HFFc6 (cell line): ENCODE measurements at places on chromosomes 3 and 15. TPM values are rescaled to one million over a fixed set of nuclear protein-coding genes. Genes with fewer than 3 reads are reported as not detected.

Gene NUSAP1
- 31.5 to 69.0 TPM (median 52.8 TPM) in 3 replicates for total RNA-seq

Gene STRA6
- total RNA-seq: 2.2 and 2.3 TPM in 2 replicates

Gene GAP43
- 0.11 TPM in 1 of 3 replicates, not detected in the others for total RNA-seq

Gene FILIP1L
- total RNA-seq: 38.6 to 54.7 TPM (median 49.8 TPM) in 3 replicates

Gene TMEM40
- total RNA-seq: 0.50 to 1.1 TPM in 2 of 3 replicates, not detected in the other

- no peak for DNase-seq
Observed at GRCh38 chr3:65398953-65399352, 639.8 kb downstream of the MAGI1 start.

- DNase-seq: peak; percentile 3
Observed at GRCh38 chr3:196813903-196814302, 53.8 kb upstream of the SENP5 start.

GRCh38 chr3:16072420-16073110 is 101.9 kb upstream of the GALNT15 start:
- DNase-seq: peak; percentile 46

GRCh38 chr15:45660231-45660979 is 25.6 kb downstream of the SQOR start:
- peak; percentile 31 for DNase-seq

GRCh38 chr15:25407950-25408349 is 30.9 kb downstream of the UBE3A start:
- no peak for DNase-seq

DNA sequence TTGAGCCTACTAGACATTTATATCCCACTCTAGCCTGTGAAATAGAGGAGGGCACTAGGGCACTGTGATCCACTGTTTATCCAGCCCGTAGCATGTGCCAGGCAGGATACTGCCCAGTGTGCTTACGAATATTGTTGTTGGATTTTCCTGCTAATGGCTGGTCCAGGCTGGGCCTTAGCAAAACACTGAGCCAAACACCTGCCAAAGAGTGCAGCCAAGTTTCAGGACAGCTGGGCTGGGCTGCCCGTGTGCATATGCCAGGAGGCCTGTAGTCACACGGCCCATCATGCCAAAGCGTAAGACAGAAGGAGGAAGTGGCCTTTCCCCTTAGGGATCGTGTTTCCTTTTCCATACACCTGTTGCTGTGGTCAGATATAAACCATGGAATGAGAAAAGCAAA is 54.5 kb upstream of the ABHD10 start:
- DNase-seq: no peak

DNA sequence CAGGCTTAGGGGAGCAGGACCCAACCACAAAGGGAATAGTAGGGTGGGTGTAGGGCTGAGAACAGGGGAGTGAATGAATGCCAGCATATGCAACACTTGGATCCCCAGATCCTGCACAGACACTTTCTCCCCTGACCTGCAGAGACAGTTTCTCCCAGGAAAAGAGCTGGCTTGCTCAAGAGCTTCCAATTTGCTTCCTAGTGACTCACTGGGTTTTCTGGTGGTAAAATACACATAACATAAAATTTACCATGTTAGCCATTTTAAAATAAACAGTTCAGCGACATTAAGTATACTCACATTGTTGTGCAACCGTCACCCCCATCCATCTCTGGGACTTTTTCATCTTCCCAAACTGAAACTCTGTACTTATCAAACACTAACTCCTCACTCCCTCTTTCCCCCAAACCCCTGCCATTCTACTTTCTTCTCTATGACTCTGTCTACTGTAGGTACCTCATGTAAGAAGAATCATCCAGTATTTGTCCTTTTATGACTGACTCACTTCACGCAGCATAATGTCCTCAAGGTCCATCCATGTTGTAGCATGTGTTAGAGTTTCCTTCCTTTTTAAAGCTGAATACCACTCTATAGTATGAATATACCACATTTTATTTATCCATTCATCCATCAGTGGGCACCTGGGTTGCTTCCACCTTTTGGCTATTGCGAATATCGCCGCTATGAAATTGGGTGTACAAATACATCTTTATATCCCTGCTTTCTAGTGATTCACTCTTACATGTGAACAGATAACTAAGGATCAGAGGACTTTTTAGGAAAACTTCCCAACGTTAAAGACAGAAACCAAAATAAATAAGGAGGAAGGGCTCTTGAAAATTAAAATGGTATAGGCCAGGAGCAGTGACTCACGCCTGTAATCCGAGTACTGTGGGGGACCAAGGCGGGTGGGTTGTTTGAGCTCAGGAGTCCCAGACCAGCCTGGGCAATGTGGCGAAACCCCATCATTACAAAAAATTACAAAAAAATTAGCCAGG is 95.6 kb upstream of the TJP1 start:
- DNase-seq: peak; percentile 69

GRCh38 chr3:161821591-161821990 is 325.0 kb downstream of the OTOL1 start:
- DNase-seq: no peak

DNA sequence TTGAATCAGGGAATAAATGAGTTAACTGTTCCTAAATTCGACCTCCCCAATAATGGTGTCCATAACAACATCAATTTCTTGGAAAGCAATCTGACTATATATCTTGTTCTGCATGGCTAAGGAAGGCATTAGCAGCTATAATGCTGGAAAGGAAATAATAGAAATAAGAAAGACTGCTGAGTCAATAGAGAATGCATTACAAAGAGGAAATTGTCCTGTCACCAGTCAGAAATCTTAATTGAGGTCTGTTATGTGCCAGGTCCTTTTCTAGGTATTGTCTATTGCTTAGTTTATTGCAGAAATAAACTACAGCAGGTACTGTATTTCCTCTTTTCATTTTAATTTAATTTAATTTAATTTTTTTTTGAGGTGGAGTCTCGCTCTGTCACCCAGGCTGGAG is 5.9 kb upstream of the PPP1R2 start:
- DNase-seq: no peak

GRCh38 chr3:112773864-112774263 is 72.8 kb downstream of the CD200R1L start:
- no peak for DNase-seq
